ENCODE measurements at places on chromosomes 1 and 21.
A peak's percentile ranks its signal among the peaks of the same experiment; 100 is the strongest.

- DNase-seq = no peak
Observed at GRCh38 chr1:94349853-94350252, 68.3 kb upstream of the ABCD3 start.

DNA sequence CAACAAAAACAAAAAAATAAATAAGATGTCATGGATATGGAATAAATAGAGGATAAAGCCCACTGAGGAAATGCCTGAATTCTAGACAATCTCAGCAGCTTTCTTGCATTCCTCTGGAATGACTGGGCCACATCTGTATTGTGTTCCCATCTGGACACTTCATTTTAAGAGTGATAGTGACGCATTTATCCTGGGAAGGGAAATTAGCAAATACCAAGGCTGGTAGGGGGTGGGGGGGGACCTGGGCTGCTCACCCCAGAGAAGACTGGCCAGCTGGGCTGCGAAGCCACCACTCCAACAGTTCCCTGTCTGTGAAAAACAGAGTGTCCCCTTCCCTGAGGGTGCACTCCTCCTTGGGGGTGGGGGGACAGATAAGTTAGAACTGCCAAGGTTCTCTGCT is 106.3 kb downstream of the HIVEP3 start:
- DNase-seq = no peak

DNA sequence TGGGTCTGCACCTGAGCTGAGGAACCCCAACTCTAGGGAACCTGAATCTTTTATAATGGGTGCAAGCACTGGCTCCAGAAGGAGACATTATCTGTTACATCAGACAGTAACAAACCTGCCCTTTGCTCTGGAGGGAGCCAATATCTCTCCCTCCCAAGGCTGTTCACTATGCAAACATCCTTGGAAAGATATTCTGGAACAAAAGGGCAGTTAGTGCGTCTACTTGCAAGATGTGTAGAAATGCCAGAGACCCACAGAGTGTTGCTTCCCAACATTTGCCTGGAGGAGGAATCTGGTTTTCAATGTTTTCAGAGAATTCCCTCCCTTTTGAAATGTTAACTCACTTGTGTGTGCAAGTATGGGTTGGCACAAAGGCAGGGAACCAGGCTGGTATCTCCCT is 31.9 kb downstream of the UMODL1 start:
- no peak for DNase-seq

- DNase-seq = no peak
Observed at GRCh38 chr1:203477748-203478147, 2.1 kb downstream of the PRELP start.

- DNase-seq = no peak
Observed at GRCh38 chr1:187237542-187237941, 408.8 kb downstream of the PLA2G4A start.

- no peak for DNase-seq
Observed at GRCh38 chr1:151701515-151701914, 15.1 kb downstream of the CELF3 start.

DNA sequence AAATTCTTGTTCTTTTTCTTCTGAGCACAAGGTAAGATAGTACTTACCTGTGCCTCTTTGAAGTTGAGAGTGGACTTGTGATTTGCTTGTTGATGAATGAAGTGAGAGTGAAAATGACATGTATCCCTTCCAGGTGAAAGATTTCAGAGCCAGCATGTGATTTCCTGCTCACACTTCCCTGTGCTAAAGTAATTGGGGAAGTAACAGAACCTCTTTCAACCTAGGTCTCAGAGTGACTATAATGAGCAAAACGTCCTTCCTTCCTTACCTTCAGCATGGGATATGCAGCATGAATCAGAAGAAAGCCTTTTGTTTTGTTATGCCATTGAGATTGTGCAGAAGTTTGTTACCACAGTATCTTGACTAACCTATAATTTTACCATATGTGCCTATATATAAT is 24.6 kb downstream of the RAVER2 start:
- DNase-seq = no peak

GRCh38 chr1:237232501-237232900 is 190.5 kb downstream of the RYR2 start:
- no peak for DNase-seq

DNA sequence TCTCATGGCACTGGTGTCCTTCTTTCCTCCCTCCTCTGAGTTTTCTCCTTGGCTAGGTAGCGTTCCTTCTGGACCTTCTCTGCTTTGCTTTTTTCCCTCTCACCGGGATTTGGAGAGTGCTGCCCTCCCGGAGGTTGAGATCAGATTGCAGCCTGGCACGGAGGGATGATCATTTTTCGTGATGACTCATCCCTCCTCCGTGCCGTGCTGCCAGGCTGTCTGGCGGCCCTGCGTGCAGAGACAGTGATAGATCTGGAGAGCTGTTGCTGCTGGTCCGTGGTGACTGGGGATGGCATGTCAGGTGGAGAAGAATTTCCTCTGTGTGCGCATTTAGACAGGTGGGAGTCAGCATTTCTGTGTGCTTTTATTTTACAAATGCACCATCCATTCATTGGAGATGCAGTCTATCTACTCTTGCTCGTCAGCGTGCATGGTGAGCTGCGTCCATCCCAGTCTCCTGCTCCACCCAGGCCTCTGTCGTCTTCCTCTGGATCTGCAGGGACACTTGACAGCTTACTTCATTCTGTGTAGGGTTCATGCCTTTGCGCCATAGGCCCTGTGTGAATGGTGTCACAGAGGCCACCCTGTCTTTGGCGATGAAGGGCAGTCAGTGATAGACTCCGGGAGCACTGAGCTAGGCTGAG is 104.4 kb downstream of the PCBP3 start:
- DNase-seq = no peak

GRCh38 chr1:29171089-29171488 is 10.6 kb downstream of the SRSF4 start:
- DNase-seq = no peak

GRCh38 chr1:5611851-5612250 is 380.4 kb downstream of the NPHP4 start:
- no peak for DNase-seq

DNA sequence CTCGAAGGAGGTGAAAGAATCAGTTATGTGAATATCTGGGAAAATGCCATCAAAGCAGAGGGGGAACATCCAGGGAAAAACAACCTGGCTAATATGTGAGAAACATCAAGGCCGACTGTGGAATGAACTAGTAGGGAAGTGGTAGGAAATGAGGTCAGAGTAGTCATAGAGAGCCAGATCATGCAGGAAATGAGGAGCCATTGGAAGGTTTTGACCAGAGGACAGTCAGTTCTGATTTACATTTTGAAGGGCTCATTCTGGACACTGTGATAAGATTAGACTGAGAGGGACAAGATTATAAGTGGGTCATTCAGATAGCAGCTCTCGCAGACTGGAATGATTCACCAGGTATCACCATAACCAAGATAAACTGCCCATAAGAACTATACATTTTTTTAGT is 63.7 kb downstream of the SYT14 start:
- no peak for DNase-seq

DNA sequence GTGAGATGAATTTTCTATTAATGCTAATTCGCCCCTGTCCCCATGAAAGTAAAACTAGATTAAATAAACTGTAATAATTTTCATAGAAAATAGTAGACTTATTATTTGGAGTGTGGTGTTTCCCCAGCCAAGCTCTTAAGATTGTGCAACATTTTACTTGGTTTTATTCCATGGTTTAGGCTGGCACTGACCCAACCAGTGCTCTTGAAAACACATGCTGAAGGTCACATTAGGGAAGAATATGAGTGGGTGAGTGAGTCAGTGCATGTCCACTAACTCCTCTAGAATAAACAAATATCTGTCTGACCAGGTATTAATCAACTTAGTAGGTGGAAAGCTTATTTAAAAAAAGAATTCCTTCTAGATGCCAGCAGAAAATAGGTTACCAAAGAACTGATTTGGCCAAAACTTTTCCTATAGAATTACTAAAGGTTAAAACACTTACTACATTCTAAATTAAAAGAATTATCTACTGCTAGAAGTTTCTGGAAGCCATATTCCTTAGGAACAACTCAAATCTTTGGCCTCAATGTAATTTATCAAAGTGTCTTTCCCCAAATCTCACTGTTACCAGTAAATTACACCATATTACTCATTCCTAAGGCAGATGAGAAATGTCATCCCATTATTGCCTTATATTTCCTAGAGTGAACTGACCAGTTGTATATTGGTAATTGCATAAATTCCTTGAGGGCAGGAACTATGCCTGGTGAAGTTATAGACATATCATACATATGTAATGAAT is 89.7 kb upstream of the RGS1 start:
- DNase-seq = no peak

DNA sequence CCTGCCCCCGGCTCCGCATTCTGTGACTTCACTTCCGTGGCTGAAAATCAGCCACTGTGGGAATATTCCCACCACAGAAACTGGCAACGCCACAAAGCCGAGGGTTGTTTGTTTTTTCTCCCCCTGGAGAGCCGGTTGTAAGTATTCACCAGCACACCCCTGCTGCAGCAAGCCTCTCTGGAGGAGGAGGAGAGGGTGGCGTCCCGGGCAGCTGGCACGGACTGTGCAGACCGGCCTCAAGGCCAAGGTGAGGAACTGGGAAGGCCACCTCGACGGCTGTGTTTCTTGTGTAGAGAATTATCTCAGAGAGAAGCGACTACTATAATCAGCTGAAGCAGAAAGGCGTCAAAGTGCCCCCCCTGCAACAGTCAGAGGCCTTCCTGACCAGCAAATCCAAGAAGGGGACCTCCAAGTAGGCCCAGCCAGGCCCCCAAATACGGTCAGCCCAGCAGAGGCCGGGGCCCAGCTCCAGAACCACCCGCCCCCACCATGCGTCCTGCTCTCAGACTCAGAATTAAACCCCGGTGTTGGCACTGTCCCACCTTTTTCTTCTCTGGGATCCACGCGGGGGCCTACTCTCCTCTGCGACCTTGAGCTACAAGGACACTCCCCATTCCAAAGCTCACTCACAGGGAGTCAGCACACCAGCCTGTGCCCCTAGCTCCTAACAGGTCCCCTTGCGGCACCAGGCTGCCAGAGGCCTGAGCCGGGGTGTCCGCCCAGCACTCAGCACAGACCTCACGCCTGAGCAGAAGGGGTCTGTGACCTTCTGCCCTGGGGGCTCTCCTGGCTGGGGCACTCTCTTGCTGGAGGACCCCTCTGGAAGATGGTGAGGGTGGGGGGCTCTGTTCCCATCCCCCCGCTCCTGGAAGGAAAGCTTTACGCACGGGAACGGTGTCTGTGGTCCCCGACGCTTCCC is 1.2 kb upstream of the SMIM1 start:
- no peak for DNase-seq

- peak; percentile 9 for DNase-seq
Observed at GRCh38 chr1:23098463-23099170, 70.0 kb downstream of the LUZP1 start.

DNA sequence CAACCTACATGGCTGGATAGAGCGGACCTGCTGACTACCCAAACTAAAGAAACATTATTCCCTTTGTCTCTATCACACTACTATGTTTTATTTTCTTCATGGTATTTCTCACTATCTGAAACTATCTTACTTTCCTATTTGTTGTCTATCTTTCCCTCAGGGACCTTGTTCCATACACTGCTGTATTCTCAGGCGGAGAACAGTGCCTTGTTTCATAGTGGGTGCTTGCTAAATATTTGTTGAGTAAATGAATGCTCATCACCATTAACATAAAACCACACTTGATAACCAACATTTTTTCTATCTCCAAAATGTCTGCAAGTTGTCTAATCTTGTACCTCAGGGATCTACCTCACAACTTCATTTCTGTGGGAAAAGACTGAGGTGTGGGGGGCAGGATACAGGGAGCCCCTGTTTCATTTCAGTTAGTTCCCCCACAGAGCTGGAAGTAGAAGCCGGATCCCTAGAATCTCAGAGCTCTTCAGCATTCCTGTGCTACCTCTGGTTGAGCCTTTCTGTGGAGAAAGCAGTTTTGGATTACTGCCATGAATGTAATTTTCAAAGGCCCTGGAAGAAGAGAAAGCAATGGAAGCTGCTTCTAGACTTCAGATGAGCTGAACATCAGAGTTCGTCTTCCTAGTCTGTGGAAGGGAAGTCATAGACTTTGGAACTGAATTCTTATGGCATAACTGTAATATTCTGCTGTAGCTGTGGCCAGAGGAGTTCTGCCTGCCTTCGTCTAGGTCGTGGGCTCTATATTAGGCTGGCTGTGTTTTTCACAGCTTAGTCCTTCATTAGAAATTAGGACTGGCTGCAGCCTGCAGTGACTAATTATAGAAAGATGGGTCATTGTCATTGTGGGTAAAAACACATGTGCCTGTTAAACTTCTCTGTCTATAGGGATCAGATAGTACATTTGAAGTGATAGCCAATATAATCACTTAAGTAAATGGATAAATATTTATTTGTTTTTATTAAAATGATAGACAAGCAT is 293.2 kb upstream of the SGIP1 start:
- no peak for DNase-seq

DNA sequence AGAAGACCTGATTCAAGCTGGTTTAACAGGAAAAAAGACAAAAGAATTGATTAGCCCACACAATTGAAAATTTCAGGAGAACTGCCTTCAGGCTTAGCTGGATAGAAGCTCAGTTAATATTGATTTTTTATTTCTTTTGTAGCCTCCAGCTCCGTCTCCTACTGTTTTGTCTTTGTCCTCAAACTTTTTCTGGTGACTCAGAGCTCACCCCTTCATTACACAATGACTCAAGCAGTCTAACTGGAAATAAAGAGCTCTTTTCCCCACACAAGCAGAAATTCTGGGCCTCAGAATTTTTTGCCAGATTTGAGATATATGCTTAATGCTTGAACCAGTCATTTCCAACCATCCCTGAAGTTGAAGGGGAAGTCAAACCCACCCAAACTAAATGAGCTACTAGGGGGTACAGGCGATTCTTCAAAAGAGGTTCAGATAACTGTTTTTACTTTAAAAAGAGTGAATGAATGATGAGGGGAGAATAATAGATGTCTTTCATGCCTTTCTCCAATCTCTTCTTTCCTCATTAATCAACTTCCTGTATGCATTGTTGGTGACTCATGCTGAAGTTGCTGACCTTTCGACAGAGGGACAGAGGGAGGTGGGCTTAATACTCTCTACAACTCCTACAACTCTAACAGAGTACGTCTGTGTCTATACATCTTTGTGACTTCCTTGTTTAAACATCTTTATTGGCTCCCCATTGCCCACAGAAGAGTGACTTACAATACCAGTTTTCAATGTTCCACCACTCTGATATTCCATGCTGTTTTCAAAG is 6.2 kb upstream of the ACP6 start:
- no peak for DNase-seq

GRCh38 chr1:40956407-40956806 is 23.1 kb upstream of the CTPS1 start:
- no peak for DNase-seq

DNA sequence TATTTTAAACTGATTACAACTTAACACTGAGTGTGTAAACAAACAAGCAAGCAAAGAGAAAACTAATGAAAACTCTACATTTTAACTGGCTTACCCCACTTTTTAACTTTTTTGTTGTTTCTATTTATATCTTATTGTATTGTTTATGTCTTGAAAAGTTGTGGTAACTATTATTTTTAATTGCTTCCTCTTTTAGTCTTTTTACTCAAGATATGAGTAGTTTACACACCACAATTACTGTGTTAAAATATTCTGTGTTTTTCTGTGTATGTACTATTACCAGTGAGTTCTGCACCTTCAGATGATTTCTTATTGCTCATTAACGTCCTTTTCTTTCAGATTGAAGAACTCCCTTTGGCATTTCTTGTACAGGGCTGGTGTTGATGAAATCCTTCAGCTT is 4.7 kb upstream of the HHAT start:
- DNase-seq = no peak

All from activated CD8-positive, alpha-beta memory T cell treated with anti-CD3 and anti-CD28 coated beads for 48 hours (primary cell).